ENCODE measurements at places on chromosomes 5 and 9. TPM values are rescaled to one million over a fixed set of nuclear protein-coding genes. Genes with fewer than 3 reads are reported as not detected.

The NIPAL4 gene
- total RNA-seq, result not detected

The FYB1 gene
- 1.4 TPM for total RNA-seq

The NME5 gene
- 9.4 TPM for total RNA-seq

The UBE2QL1 gene
- 46.3 TPM for total RNA-seq

The RORB gene
- total RNA-seq, result 52.4 TPM

The HCN1 gene
- 33.8 TPM for total RNA-seq

The ENHO gene
- total RNA-seq, result 37.6 TPM

The GADD45G gene
- total RNA-seq, result 5.6 TPM

The IL9 gene
- total RNA-seq, result not detected

The TXNDC8 gene
- not detected for total RNA-seq

The FAM78A gene
- 1.7 TPM for total RNA-seq

The SLC34A3 gene
- 0.16 TPM for total RNA-seq

The GRM6 gene
- 0.16 TPM for total RNA-seq

The GNA14 gene
- 0.31 TPM for total RNA-seq
